ENCODE measurements at places on chromosomes 4 and X.

- DNase-seq: no peak
Observed at GRCh38 chrX:538311-538710, 92.3 kb upstream of the SHOX start.

- DNase-seq: no peak
Observed at GRCh38 chr4:122481766-122482405, 25.4 kb upstream of the IL2 start.

- DNase-seq: no peak
Observed at GRCh38 chrX:137362583-137362982, 203.3 kb upstream of the ZIC3 start.

DNA sequence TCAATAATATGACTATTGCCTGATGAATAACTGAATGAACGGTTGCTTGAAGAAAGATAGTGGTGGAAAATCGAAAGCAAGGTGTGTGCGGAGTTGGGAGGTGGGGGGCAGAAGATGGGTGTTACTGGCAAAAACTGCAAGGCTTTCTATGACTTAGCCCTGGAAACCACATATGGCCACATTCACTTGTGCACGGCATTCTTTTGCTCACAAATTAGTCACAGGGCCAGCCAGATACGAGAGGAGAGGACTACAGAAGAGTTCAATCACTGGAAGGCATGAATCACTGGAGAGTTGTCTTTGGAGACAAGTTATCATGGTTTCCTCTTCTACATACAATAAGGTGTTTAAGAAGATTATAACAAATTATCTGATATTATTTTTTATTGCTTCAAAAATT lies 626.5 kb upstream of the CPEB2 start:
- DNase-seq: no peak

DNA sequence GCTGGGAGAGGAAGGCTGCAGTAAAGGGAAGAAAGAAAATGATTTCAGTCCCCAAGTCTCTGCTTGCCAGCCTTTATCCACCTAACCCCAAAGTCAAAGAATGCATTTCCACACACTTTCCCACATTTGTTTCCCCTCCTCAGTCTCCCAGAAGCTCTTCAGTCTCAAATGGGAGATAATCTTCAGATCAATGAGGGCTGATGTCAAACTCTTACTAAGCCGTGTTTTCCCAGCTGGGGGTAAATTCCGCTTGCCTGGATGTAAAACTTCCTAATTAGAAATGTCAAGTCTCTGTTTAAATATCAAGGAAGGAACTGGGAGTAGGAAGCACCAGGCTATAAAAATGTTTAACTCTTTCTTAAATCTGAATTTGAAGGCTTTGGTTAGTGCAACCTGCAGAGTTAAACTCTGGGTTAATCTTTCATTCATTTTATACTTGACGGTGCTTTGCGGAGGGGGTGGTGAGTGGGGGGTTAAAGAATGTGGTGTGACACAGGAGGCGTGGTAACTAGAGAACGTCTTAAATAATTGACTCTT lies 601.4 kb upstream of the ACTRT1 start:
- no peak for DNase-seq

- DNase-seq: no peak
Observed at GRCh38 chrX:65910899-65911298, 129.0 kb downstream of the VSIG4 start.

DNA sequence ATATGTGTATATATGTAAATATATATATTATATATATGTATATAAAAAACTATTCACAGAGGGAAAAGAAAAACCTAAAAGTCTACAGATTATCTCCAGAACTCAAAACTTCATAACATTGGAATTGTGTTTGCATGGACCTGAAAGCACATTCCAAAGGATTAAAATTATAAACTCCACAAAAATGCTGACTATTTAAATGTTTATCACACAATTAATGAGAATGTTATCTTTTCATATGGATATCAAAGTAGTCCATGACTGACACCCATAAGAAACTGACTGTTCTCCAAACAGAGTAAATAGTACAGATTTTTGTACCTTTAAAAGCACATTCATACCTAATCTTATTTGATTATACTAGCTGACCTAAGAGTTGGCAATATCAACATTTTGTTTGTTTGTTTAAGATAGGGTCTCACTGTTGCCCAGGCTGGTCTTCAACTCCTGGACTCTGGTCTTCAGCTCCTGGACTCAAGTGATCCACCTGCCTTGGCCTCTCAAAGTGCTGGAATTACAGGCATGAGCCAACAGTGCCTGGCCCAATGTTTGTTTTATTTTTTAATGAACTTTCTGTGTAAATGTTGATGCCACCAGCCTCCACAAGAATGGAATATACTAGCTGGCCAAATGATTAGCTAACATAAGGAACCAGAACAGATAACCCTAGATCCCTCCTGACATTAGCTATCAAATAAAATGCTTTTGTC lies 50.0 kb downstream of the SLC39A8 start:
- DNase-seq: no peak

GRCh38 chr4:129972257-129972656 lies 876.3 kb downstream of the C4orf33 start:
- DNase-seq: no peak

- DNase-seq: no peak
Observed at GRCh38 chr4:94758700-94759399, 1.1 kb downstream of the BMPR1B start.

GRCh38 chr4:169254546-169254983 lies 16.2 kb downstream of the SH3RF1 start:
- DNase-seq: no peak

GRCh38 chrX:108001218-108001814 lies 19.1 kb upstream of the TEX13B start:
- DNase-seq: peak; percentile 38

DNA sequence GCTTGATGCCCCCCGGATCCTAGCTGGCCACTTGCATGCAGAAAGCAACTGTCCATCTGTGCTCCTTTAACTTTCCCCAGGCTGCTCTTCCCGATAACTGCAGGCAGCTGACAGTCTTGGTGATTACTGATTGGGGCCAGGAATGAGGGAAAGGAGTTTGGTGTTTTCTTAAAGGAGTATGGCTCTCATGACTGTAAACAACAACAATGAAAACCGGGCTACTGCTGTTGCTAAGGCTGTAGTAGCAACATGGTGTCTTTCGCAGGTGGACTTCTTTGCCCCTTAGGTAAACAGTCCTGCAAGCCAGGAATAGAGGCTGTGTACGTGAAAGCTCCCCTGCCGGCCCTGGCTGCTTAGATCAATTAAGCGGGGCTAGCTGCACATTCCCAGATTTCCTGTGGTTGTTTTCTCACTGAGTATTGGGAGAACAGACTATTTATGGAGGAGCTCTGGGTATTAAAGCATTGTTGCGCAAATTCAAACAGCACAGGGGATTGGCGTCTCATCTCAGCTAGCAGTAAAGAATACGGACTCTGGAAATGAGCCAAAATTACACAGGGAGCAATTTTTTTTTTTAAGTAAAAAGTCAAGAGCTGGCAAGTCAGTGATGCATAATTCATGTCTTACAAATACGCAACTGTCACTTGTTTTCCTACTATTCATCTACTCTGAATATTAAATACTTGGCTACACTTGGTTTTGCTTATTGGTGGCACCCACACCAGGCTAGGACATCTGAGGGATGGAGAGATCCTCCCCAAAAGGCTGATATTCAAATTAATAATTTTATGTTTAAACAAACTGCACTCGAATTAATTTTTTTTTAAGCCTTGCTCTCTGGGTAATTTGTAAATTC lies 61.6 kb upstream of the NAP1L5 start:
- DNase-seq: no peak

GRCh38 chrX:109352066-109352588 lies 129.8 kb downstream of the GUCY2F start:
- DNase-seq: no peak

GRCh38 chr4:99300934-99301333 lies 10.1 kb upstream of the ADH1A start:
- DNase-seq: no peak

DNA sequence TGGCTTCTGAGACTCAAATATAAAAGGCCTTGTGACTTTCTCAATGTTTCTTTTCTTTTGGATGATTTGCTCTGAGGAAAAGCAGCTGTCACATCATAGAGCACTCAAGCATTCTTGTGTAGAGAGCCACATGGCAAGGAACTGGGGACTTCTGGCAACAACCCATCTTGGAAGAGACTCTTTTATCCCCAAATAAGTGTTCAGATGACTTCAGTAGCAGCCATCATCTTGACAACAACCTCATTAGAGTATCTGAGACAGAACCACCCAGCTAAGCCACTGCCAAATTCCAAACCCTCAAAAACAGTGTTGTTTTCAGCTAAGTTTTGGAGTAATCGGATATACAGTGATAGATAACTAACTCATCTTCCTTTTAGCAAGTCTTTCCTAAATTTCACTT lies 1431.7 kb upstream of the IGFBP7 start:
- DNase-seq: no peak

GRCh38 chrX:7244405-7244804 lies 96.5 kb upstream of the PUDP start:
- no peak for DNase-seq

GRCh38 chrX:41881166-41881565 lies 42.2 kb downstream of the CASK start:
- DNase-seq: no peak

GRCh38 chr4:113312529-113312928 lies 263.1 kb downstream of the ANK2 start:
- no peak for DNase-seq
